CD4-positive, alpha-beta T cell treated with Interleukin-15 for 1 hour (primary cell): ENCODE measurements at places on chromosomes 5 and 9.

DNA sequence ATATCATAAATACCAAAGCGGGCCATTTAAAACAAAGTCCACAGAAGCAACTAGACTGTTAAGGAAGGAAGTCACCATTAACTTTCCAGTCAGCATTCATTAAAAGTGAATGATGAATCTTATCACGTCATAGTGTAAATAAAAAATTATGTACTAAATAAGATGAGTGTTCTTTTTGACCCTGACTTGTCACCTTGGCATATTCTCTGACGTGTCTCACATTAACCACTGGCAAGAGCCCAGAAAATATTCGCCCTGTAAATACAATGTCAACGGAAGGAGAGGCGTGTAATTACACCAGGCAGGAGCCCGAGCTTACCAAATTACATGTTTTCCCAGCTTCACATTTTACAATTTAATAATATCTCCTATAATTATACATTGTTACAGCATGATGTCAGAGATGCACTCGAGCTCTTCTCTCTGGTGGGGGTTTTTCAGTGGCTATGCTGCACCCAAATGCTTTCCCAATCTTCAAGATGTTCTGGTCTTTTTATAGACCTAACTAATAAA lies 29.3 kb upstream of the UBE2QL1 start:
- no peak for DNase-seq

GRCh38 chr5:142461028-142461590 lies 136.3 kb upstream of the SPRY4 start:
- DNase-seq: no peak

DNA sequence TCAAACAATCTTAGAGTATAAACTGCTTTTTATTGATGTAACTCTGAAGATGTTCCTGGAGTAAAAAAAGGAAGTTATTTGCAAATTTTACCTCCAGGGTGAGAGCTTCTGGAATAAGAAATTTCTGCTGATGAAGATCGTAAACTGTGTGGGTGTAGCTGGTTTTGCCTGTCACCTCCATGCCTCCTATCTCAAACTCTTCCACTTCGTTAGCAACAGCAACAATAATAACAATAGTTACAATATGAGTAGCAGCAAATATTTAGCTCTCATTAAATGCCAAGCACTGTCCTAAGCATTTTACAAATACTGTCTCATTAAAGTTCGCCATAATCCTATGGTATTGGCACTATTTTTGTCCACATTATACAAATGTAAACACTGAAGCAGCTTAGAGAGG lies 57.9 kb downstream of the GCNT1 start:
- no peak for DNase-seq

- DNase-seq: no peak
These were observed 266.5 kb upstream of the EFNA5 start for GRCh38 chr5:107937204-107937603.

DNA sequence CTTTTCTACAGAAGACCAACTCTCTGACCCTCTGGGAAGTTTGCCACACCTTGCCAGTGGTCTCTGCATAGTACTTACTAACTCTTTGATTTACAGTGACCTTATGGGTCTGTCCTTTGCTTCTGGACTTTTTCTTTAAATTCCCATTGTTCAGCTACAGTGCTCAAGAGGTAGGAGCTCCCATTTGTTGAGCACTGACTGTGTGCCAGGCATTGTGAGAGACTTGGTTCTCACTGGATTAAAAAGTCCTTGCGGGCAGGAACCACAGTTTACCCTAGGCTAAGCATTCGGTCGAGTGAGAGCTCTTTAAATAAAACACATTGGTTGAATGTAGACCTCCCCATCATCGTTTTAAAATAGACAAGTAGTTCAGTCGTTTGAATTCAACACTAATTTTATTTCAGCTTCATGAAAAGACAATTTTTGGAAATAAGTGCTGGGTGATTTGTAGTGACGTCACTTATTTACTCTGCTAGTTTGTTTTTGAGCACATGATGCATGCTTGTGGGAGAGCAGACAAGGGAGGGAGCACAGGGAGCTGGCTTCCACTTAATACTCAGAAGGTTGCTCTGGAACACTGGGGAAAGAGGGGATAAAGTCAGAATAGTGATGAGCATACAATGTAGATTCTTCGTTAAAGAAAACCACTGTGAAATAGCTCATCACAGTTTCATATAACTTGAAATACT lies 27.1 kb downstream of the RASGRF2 start:
- DNase-seq: no peak

- peak; percentile 41 for DNase-seq
These were observed 34.8 kb downstream of the TMEM252 start for GRCh38 chr9:68505681-68506409.

GRCh38 chr5:38621840-38622437 lies 65.5 kb upstream of the LIFR start:
- no peak for DNase-seq
